Activated naive CD4-positive, alpha-beta T cell treated with anti-CD3 and anti-CD28 coated beads, Interleukin-2, amount 50 U/mL, for 72 hours (primary cell): ENCODE measurements at places on chromosomes 6 and 20. TPM values are rescaled to one million over a fixed set of nuclear protein-coding genes. Genes with fewer than 3 reads are reported as not detected.

DNA sequence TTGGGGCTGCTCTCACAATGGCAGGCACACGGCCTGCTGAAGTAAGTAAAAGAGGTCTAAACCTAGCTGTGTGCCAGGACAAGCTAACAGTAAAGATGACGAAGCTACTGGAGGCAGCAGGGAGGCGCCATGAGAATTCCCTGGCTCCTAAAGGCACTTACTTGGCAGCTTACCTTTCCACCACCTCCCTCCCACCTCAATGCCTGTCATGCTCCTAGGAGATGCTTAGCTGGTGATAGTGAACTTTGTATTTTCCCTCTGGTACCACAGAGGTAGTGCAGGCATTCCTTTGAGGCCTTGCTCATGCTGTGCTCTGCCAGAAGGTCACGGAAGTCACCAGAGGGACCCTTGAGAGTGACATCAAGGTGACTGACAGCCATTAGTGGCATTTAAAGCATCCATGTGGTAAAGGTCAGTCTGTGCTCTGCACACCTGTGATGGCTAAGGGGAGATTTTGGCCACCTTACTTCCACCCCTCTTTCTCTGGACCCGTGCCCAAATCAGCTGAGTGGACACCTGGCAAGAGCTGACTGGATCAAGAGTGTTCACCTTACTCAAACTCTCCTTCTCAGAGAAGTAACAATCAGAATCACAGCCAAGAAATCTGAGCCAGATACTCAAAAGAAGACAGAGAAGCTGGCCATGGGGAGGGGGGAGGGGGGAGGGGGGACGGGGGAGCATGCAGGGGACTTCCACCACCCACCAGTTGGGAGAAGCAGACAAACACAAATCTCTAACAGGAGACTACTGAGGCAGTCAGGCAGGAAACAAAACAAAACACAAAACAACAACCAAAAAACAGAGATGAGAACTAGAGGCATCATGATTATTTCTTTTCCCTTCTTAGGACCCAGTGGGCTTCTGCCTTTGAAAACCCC, 2.9 kb downstream of the FKBP1A start:
- DNase-seq: no peak

DNA sequence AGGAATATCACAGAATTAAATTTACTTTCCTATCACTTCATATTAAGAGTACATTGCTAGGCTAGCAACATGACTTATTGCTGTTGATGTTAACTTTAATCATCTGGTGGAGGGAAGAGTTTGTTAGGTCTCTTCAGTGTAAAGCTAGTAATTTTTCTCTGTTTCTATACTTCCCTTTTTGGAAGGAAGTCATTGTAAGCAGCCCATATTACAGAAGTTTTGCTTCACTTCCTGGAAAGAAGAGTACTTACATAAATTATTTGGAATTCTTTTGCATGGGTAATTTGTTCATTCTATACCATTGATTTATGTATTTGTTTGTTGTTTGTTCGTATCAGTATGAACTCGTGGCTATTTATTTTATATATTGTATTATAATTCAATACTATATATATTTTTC, 405.2 kb downstream of the RFPL4B start:
- DNase-seq: no peak

DNA sequence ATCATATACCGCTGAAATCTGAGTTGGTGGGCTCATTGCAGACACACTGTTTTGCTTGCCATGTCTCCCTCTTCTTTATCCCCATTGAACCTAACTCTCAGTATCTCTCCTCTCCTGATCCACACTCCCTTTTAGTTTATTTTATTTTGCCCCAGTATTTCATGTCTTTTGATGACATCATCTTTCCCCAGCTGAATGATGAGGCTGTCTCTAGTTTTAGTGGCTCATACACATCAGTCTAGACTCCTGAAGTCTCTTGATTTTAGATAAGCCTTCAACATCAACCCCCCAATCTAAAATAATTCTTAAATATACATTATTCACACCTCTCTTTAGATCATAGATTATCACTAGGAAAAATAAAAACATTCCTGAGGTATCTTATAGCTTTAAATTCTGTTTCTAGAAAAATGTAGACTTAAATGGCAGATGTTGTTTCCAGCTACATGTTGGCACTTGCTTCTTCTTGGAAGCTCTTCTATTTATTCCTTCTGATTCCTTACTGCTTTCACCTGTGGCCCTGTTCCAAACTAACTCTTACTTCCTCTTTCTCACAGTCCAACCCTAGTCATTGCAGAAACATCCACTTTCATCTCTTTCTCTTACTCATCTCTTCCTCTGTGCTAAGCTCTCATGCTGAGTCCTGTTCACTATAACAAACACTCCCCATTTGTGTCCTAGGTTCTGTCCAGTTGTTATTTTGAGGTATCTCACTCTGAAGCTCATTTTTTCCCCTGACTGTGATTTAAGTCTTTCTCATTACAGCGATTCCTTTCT, 191.9 kb upstream of the SLC35B3 start:
- no peak for DNase-seq

GRCh38 chr6:42354702-42355101, 97.0 kb downstream of the TRERF1 start:
- DNase-seq: no peak

- DNase-seq: no peak
Observed at GRCh38 chr6:49528571-49528970, 21.9 kb upstream of the C6orf141 start.

DNA sequence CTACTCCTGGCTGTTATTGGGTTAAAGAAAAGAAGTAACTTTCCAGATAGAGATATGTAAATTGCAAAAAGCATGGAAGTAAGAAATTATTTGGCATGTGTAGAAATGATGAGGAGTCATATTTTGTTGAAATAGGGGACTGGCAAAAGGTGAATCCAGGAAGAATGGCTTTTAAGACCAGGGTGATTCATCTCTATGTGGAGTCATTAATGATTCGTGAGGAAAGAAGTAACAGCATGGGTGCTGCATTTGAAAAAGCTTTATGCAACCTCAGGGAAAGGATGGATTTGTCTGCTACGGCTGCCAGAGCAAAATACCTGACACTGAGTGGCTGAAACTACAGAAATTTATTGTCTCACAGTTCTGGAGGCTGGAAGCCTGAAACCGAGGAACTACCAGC, 14.8 kb upstream of the SYNE1 start:
- no peak for DNase-seq

DNA sequence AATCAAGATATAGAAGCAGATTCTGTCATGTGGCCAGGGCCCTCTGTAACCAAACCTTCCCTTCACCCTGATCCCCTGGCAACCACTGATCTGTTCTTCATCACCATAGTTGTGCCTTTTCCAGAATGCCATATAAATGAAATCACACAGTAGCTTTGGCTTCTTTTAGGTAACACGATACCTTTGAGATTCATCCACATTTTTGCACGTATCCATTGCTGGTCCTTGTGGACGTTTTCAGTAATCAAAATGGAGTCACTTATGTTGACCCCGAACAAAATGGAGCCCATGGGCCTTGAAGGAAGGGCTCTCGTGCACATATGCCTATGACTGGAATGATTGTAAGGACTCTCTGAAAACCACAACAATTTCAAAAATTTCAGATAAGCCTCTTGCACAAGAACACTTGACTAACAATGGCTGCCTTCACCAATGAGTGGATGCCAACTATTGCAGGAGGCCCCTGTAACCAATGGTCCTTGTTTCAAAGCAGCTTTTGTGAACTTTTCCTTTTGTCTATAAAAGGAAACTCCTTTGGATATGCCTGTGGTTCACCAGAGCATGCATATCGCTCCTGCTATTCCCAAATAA, 84.3 kb upstream of the RALY start:
- no peak for DNase-seq

DNA sequence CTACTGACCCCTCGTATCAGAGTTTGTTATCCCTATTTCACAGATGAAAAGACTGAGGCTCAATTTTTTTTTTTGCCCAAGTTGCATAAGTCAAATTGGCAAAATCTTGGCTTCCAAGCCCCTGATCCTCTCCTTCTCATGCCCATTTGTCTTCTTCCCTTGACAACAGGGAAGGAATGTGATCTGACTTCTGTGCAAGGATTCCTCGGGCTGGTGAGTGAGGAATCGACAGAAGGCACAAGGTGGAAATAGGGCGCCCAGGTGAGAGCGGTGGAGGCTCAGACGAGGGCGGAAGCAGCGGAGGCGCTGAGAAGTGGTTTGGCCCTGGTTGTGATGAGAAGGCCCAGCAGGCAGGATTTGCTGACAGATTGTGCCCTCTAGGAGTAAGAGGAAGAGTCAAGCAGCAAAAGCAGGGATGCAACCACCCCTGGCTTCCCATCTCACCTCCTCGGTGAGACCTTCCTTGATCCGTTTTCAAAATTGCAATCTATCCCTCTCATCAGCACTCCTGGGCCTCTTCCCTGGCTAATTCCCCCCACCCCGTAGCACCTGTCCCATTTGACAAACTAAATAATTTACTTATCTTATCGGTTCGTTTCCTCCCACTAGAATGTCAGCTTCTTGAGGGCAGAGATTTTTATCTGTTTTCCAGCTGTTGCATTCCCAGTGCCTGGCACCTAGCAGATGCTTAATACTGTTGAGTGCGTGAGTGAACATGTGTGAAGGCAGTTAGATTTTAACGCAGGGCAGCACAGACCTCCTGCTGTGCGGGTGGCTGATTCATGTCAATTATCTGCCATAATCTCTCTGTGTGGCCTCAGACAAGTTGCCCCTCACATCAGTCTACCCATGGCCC, 3.7 kb upstream of the SIRPA start:
- DNase-seq: no peak

DNA sequence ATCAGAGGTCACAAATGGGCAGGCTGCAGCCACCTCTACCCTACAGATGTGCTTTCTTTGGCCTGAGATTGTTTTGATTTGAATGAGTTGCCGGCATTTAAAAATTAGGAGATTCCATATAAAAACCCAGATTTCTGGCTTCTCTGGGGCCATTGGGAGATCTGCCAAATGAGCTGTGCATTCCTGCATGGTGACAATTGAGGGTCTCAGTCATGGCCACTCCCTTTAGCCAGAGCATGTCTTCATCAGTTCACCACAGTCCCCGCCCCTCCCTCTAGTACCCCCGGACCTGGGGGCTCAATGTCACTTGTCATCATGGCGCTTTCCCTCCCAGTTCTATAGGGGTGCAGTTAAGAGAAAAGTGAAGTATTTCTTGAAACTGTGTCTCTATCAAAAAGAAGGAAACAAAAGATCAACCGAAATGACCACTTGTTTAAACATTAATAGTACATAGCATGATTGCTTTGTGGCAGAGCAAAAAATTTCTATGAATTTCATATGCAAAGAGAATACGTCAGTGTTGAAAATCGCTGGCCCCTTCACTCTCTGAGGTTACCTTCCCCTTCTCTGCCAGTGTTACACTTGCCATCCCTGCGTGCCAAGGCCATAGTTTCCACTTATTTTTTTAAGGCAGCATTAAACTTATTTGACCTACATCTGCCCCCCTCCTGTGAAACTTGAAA, 21.1 kb downstream of the EYA2 start:
- no peak for DNase-seq

- no peak for DNase-seq
Observed at GRCh38 chr6:55255113-55255512, 72.2 kb upstream of the GFRAL start.

- no peak for DNase-seq
Observed at GRCh38 chr20:9940329-9940728, 94.5 kb upstream of the ANKEF1 start.

DNA sequence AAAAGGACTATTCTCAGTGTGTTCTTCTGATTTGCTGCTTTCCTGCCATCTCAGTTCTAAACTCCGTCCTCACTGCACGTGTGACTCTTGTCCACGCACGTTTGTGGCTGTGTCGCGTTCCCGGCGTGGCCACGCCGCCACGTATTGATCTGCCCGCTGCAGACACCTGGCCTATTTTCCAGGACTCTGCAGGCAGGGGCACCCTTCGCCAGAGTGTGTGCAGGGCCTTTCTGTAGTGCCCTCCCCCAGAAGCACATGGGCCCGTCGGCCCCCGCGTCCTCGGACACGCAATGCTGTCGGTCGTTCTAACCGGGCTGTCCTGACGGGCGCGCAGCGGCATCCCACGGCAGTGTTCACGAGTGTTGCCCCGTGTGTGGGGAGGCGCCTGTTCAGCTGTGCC, 87.6 kb downstream of the YTHDF1 start:
- DNase-seq: no peak

DNA sequence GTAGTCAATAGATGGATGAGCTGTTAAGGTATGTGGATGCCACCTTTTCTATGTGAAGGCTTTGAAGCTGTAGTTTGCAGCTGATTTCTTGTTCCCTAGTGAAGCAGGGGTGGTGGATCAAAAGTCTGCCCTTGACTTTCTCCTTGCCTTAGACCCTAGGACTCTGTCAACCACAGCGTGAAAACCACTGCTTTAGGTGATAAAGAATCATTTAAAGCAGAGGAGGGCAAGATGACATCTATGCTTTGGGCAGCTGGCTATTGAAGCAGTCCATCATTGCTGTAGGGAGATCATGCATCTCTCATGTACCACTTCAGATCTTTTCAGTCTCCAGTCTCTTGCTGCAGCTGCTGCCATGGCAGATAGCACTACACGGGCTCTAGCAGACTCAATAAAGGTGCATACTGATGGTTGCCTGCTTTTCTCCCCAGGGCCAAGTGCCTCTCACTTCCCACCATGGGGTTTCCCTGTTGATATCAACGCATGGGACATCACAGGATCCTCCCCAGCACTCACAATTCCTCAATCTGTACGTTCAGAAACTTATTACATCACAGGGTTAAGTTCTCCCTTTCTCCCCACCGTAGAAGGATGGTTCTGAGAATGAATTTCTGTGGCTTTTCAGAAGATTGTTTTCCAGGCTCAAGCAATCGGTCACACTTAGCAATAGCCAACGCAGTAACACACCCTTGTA, 122.0 kb upstream of the STMND1 start:
- DNase-seq: no peak

- DNase-seq: no peak
Observed at GRCh38 chr6:52499026-52499425, 77.8 kb downstream of the TRAM2 start.

DNA sequence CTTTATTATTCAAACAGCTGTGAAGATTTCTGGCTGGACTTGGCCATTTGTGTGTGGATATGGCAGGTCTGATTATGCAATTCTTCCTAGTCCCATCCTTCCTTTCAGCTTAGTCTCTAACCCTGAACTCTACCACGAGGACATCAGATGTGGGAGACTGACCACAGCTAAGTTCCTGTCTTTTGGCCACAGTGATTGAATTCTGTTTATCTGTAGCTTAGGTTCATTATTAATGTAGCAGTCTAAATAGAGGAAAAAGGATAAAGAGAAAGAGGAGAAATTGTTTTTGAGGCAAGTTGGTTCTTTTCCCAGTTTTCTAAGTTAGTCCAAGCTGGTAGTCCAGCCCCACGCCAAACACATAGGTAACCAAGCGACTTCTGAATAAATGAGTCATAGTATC, 598.9 kb downstream of the RFPL4B start:
- no peak for DNase-seq

GRCh38 chr20:63495741-63496595, 2.9 kb downstream of the EEF1A2 start:
- DNase-seq: no peak

GRCh38 chr6:90536520-90536919, 50.4 kb downstream of the MAP3K7 start:
- no peak for DNase-seq

GRCh38 chr20:62114894-62115293, 7.4 kb upstream of the LSM14B start:
- DNase-seq: no peak

Gene FOXA2
- total RNA-seq: not detected

Gene GABRR1
- not detected for total RNA-seq

Gene DPPA5
- not detected for total RNA-seq

Gene SYCP2L
- 0.71 TPM for total RNA-seq

Gene PCED1A
- total RNA-seq: 33.6 TPM

Gene AKAP7
- 6.3 TPM for total RNA-seq

Gene RCAN2
- 0.74 TPM for total RNA-seq
